ENCODE measurements at places on chromosomes 3 and 15.

GRCh38 chr3:141796081-141796888 is 33.1 kb downstream of the GRK7 start:
- peak; percentile 64 for DNase-seq

GRCh38 chr3:132034486-132035464 is at the start of gene CPNE4:
CPNE4 (minus strand) TSS chr3:132035014.
- DNase-seq = peak; percentile 37

GRCh38 chr15:44536302-44536961 is 515 bp upstream of the EIF3J start:
- DNase-seq = no peak

DNA sequence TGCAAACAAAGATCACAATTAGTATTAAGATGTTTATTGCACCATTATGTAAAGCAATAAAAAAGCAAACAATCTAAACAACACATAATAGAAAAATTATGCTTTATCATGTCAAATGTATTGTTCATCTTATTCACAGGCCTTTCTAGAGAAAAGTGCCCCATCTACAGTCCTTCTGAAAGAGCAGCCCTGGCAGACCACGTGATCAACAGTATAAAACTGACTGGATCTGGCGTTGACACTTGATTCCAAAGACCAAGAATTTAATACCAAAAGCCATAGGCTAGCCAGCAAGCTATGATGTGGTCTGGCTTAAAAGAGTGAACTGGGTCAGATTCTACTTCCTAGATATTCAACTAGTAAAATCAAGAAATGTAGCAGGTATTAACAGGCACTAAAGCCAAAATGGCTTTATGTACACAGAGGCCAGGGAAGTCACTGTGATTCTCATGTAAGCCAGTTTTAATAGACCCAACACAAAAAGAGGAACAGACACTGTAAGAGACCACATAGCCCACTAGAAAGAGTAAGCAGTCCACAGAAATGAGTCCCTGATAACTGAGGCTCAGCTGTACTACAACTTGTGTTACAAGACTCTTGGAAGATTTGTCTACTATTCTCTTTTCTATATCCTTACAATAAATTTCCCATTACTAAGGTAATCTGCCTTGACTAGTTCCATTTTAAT is 32.5 kb downstream of the DMXL2 start:
- no peak for DNase-seq

DNA sequence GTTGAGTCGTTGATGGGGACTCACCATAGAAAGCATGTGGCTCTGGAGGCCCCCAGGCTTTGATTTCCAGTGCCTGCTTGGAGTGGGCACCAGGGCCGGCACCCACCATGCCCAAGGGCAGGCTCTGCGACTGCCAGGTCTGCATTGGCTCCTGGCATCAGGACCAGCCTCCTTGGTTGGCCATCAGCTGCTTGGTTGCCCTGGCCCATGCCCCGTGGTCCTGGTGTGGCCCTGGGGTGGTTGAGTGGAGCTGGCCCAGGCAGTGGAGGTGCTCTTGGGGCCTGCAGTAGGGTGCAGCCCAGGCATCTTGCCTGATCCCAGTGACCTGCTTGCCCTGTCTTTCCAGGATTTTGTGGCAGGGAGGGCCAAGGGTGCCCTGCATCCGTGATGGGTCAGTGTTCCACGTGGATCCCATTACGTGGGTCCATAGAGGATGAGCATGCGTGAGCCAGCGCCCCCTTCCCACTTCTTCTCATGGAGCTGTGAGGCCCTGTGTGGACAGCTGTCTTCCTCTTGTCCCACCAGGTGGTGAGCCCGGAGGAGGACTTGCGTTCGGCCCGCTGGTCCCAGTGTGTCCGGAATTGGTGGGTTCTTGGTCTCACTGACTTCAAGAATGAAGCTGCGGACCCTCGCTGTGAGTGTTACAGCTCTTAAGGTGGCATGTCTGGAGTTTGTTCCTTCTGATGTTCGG is 187.0 kb downstream of the UBE3A start:
- no peak for DNase-seq

DNA sequence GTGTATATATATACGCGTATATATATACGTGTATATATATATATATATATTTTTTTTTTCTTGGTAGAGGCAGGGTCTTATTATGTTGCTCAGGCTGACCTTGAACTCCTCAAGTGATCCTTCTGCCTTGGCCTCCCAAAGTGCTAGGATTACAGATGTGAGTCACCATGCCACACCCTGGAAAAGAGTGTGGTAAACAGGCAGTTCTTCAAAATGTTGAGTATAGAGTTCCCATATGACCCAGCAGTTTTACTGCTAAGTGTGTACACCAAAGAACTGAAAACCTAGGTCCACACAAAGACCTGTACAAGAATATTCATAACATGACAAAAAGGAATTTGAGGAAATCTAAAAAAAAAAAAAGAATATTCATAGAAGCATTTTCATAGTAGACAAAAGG is 71.8 kb upstream of the GCNT3 start:
- DNase-seq = no peak

DNA sequence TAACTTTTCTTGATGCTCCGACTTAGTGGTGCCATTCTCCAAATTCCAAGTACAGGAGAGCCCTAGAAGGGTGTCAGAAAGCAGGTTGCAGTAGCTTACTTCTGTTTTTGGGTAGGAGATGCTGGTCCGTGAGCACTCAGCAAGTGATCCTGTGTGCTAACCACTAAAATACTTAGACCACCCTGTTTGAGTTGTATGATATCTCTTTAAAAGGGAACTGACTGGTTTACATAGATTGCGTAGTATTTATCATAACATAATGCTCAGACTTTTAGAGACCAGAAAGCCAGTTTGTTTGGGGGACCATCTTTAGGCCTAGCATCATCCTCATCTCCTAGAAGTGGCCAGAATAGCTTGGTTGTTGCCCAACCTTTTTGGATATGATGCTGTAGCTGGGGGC is 26.7 kb downstream of the CTDSPL start:
- DNase-seq = no peak

DNA sequence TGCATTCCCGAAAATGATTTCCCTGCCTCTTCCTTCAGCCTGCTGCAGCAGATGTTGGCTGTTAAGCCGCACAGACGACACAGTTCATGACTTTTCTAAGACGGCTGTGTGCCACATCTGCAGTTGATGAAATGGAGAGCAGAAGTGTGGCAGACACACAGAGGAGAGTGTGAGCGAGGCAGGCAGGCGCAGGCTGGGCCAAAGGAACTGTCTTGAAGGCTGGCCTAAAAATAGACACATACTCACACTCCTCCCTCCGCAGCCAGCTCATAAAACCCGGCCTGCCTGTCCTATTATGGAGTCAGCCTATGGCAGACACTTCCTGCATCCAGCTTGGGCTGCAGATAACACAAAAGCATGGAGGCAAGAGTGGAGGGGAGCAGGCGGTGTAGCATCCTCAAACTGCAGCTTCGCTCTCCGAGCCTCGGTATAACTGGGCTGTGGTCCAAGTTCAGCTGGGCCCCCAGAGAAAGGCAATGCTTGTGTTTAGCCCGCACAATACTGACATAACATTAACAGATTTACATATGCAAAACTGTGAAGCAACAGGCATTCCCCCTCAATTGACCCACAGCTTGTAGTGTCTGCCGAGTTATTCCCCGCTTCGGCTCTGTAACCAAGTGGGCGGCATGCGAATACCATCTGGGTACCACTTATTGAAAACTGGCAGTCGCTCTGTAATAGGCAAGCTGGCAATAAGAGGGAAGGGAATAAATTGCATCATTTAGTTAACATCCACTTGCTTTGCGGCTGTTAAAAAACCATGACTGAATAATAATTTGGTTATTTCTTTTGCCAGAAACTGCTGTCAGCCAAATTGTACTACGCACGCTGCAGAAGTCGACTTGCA is 40.8 kb downstream of the FOXP1 start:
- no peak for DNase-seq

GRCh38 chr3:40185029-40185695 is 124.3 kb upstream of the EIF1B start:
- no peak for DNase-seq

DNA sequence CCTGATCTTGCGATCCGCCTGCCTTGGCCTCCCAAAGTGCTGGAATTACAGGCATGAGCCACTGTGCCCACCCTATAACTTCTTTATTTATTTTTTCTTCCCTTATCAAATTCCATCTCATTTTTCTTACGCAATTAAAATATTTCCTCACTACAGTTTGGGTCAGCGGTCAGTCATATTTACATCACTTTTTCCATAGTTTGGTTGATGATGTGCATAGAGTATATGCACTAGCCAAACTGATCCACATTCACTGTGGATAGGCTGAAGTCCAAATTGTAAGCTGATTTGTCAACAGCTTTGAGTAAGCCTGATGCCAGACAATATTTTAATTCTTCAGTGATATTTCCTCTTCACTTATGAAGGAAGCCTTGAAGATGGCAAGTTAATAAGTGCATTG is 256.3 kb downstream of the TIGIT start:
- no peak for DNase-seq

GRCh38 chr15:66221126-66221525 is 32.4 kb downstream of the MEGF11 start:
- DNase-seq = no peak

DNA sequence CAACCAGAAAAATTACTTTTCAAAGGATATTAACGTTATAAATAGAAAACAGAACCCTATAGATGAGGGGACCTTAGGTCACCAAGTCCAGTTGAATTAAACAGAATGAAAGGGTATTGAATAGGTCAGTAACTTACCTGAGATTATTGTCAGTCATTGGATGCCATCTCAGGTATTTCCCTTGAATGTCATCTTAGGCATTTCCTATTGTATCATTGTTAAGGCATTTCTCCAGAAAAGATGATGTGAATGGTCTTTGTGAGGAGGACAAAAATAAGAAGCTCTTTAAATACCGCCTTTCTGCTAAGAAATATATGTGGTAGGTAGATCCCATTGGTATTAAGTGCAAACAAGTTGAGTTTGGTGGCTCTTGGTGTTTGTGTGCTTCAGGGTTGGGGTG is 55.6 kb downstream of the CHD2 start:
- no peak for DNase-seq

GRCh38 chr15:90219421-90220141 is 14.2 kb downstream of the CIB1 start:
- peak; percentile 45 for DNase-seq

DNA sequence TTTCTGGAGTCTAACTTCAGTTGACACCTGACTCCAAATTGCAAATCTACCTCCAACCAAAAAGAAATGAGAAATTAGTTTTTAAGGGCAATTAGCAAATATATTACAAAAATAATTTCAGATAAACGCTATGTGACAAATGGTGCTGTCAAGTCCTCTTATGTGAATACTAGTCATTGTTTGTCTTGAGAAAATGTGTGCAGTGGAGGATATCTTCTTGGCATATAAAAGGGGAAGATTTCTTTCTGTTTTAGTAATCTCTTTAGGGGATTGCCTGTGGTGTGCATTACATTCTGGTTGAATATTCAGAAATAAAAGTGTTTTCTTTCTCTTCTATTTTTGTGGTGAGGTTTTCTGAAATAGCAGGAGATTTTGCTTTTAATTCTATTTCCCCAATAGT is 3.0 kb upstream of the GCSAM start:
- no peak for DNase-seq

DNA sequence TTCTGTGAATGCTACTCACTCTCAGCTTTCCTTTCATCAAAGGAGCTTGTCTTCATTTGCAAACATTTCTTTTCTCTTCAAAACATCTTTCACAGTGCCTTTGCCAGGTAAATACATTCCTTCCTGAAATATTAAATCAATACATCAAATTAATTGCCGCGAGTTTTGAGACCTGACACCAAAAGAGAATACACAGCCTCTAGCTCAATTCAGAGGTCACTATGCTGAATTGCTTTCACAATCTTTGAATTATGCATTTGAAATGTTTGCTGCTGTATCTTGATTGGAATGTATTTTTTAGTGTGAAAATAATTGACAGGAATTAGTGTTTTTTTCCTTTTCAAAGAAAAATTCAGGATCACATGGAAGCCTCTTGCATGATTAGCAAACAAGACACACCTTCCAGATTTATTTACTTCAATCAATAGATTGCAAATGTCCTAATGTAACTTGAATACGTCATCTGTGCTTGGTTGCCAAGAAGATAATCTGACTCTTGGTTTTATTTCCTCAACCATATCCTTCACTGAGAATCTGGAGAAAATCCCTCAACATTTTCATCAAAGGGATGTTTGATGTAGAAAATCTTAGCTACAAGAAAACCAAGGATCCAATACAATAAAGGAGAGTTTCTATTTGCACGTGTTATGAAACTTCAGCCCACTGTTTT is 83.6 kb downstream of the KCNH8 start:
- DNase-seq = no peak

DNA sequence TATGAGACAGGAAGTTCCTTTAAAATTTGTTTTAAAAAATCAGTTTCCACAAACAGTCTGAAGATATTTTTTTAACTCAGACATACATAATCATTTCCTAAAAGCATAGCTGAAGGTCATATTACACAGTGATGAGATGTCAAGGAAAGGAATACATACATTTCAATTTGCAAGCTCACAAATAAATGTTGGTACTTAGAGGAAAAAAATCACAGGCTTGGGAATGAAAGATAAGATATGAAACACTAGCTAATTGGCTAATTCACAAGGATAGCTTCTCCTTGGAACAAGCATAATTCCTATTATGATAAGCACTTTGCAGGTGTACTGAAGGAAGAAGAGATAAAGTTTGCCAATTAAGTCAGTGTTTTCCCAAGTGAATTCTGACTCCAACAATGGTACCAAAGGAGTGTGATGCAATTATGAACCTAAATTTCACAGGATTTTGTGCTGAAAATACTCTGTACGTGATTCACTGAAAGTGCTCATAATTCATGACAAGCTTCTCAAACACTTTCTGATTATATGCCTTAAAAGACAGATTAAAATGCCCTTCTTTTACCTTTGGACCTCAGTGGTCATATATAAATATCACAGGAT is 112.4 kb downstream of the FRMD5 start:
- no peak for DNase-seq

GRCh38 chr3:40302784-40303183 is 6.7 kb upstream of the EIF1B start:
- no peak for DNase-seq

GRCh38 chr15:23447107-23447500 is at the start of gene GOLGA6L2:
GOLGA6L2 (minus strand) TSS chr15:23447243; CDS start chr15:23447181, 62 bp downstream.
- DNase-seq = no peak

DNA sequence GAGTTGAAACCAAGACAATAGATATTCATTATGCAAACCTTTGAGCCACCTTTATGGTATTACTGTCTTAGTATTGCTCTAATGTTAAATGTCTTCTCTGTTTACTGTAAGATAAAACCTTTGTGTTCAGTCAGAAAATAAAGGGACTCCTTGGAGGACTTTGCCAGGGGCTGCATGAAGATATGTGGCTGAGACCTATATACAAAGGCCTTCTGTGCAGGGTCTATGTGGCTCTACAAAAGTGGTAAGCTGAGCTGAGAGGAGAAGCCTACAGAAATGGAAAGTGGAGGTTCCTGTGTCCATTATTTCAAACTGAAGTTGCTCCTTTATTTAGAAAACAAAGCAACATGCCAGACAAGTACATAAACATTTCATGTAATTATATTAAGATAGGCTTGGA is 131.5 kb downstream of the FNDC3B start:
- DNase-seq = no peak

DNA sequence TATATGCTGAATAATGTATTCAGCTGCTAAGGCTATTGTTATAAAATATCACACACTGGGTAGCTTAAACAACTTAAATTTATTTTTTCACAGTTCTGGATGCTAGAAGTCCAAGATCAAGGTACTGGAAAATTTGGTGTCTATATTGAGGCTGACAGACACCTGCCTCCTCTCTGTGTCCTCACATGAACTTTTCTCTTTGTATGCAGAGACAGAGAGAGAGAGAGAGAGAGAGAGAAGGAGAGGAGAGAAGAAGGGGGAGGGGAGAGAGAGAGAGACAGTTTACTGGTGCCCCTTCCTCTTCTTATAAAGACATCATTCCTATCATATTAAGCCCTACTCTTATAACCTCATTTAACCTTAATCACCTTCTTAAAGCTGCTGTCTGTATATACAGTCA is 320.1 kb upstream of the THBS1 start:
- no peak for DNase-seq
